ENCODE measurements at places on chromosomes 4 and X.

DNA sequence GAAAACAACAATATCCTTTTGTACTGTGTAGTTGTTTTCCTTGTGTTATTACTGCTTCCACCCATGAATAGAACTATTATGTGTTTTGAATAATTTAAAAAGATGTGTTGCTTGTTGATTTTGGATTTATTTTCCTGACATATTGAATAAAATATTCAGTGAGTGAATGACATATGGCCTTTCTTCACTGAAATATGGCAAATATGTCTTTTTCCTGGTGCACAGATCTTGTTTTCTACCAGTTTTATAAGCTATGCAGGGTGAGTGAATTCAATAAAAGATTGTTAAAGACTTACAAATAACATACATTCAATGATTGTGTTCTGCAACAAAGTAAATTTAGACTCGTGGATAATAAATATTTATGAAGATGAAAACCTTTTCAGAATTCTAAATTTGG is 1216.3 kb upstream of the ADGRL3 start:
- DNase-seq, result no peak

- peak; percentile 19 for DNase-seq
These were observed 23.5 kb downstream of the TLR10 start for GRCh38 chr4:38759113-38759789.

DNA sequence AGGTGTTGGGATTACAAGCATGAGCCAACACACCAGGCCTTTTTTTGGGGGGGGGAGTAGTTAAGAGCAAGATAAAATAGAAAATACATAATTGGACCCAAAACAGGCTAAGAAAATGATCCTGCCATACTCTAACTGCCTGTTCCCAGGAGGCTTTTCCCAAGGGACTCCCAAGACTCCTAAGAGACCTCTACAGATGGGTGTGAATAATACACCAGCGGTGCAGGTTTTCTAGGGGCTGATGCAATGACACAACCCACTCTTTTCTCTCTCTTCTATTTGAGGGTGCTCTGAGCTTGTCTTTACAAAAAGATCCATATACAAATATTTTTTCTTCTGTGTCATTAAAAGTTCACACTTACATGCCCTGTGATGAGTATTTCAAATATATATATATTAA is 116.9 kb downstream of the RASL11B start:
- DNase-seq, result no peak

DNA sequence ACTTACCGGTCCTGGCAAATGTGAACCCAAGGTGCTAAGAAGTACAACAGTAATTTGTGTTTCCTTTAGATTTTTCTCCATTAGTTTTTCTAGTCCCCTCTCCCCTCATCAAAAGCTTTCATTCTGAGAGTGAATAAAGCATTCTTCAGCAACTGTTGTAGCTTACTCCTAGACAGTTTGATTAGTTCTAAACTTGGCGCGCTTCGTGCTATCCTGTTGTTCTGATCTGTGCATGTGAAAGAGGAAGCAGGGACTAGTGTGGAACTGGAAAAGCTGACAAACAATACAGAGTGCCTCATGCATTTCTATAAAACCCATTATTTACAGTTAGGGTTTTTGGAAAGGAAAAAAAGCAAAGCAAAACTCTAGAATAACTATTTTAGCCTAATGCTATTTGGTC is 556.9 kb upstream of the SLIT2 start:
- no peak for DNase-seq

DNA sequence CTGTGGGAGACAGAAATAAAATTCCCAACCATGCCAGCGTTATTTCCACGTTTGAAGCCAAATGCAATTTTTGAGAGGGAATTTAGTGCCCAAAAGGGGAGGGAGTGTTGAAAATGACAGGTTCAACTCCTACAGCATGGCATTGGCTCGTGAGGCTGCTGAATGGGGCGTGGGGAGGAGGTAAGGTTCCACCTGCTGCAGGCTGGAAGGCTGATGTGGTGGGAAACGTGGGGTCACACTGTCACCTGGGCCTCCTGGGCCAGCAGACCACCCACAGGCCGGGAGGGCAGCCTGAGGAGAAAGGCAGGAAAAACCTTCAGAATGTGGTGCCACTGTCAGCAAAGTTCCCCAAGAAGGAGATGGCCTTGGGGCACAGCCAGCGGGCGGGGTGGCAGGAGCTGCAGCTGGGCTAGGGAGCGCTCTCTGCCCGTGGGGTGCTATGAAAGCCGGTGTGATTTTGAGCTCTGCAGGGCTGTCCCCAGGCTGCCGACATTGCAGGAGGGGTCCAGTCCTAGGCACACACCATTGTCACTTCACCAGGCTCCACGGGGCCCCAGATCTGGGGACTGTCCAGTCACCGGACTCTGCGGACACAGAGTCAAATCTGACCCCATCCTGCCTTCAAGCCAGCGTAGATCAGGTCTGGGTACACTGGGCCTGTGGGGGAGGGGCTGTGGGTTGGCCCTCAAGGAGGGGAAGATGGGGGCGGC is 19.6 kb downstream of the MSANTD1 start:
- DNase-seq, result no peak

DNA sequence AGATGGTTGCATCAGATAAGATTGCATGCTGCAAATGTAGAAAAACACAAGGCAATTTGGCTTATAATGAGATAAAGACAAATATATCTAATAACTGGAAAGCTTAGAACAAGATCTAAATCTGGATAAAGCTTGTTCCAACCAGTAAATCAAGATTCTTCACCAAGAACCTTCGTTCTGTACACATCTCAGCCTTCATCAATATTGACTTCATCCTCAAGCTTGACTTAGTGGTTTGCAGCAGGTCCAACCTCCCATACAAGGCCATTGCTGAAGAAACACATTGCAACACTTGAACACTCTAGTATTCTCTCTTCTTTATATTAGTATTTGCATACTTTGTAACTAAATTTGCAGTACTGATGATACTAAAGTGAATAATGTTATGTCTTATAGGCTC is 407.6 kb downstream of the TLL1 start:
- DNase-seq, result no peak

Data from stimulated activated CD4-positive, alpha-beta T cell treated with anti-CD3 and anti-CD28 coated beads, TNF-alpha, amount 100 ng/mL, for 1 hour (primary cell).